WTC11 (cell line): ENCODE measurements at places on chromosomes 12 and 14. TPM values are rescaled to one million over a fixed set of nuclear protein-coding genes. Genes with fewer than 3 reads are reported as not detected.
A peak's percentile ranks its signal among the peaks of the same experiment; 100 is the strongest.

The TRHDE gene
- 1.6 to 5.5 TPM (median 3.8 TPM) in 3 replicates for total RNA-seq

GRCh38 chr14:102479107-102479506 is 30.5 kb downstream of the ANKRD9 start:
- no peak for DNase-seq

DNA sequence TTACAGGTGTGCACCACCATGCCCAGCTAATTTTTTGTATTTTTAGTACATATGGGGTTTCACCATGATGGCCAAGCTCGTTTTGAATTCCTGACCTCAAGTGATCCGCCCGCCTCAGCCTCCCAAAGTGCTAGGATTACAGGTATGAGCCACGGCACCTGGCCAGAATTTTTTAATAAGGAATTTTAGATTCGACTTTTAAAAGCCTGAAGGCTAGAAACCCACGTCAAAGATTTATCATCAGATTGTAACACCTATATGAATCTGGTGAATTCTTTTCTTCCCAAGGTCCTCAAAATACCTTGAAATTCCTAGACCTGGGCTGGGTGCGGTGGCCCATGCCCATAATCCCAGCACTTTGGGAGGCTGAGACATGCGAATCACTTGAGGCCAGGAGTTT is 18.7 kb upstream of the MMP19 start:
- DNase-seq, result no peak

DNA sequence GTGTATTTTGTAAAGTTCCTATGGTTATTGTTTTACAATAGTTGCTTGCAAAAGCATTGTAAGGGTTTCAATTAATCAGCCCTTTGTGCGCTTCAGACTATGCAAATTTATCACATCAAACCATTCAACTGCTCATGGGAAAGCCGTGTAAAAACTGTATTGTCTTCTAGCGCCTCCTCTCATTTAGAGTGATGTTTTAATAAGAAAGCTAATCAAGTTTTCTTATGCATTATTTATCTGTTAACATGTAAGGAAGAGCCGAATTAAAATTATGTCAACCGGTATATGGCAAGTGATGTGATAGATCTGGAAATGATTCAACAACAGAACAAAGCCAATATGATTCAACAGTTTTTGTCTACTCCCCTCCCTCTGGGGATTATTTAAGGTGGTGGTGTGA is 92.5 kb upstream of the RFX4 start:
- no peak for DNase-seq

The SNW1 gene
- 81.4 to 92.1 TPM (median 83.8 TPM) in 3 replicates for total RNA-seq

DNA sequence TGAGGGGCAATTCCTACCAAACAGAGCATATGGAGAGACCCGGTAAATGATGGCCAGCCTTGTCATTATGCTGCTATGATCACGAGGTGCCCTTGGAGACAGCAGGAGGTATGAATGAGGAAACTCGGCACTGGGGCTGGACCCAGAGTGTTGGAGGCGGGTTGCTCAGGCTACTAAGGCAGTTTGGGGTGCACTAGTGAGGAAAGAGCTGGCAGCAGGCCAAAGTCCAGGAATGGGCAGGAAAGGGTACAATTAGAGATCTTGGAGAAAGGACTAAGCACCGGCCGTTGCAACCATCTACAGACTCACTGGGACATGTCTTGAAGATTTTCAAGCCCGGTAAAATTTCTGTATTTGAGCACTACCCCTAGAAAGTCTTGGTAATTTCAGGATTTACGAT is 54.3 kb downstream of the CD9 start:
- DNase-seq, result no peak

- DNase-seq, result peak; percentile 12
Observed at GRCh38 chr12:60162988-60163720, 567.3 kb downstream of the SLC16A7 start.

- no peak for DNase-seq
Observed at GRCh38 chr14:42869681-42870080, 1263.0 kb downstream of the LRFN5 start.

DNA sequence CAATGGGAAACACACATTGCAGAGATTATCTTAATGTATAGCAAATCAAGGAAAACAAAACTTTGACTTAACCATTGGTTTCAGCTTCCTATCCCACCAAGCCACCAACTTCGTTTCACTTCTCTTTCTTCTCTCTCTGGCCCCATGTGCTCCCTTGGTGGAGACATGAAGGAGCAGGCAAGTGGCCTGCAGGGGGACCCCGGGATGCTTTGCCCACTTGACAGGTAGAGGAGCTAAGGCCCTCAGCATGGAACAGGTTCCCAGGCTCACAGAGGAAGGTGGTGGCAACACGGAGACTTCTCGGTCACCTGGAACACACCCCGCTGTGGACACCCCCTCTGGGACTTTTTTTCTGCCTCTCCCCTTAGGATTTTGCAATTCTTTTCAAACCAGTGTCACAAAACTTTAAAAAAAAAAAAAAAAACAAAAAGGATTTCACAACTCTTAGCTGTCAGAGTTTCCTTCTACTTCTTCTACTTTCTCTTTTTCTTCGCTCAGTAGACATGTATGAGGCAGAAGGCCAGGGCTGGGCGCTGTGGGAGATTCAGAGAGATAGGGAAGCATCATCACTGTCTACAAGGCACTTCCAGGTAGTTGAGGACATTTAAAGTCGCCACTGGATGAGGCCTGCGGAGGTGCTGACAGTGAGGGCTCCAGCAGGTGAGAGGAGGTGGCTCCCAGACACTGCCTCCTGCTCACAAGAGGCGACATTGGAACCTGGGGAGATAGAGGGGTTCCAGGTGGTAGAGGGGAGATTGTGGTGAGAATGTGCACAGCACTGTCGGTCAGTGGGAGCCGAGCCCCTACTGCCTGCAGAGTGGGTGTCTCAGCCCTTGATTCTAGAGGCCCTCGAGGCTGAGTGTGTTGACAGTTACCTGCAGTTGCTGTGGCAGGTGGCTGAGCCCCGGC is 119.6 kb downstream of the GCH1 start:
- DNase-seq, result peak; percentile 51
